ENCODE measurements at places on chromosomes 6 and 20. TPM values are rescaled to one million over a fixed set of nuclear protein-coding genes. Genes with fewer than 3 reads are reported as not detected.
A peak's percentile ranks its signal among the peaks of the same experiment; 100 is the strongest.

HLA-DQA2 gene
- total RNA-seq = not detected

- DNase-seq = peak; percentile 68
These were observed 15.0 kb upstream of the TBC1D22B start for GRCh38 chr6:37242429-37243052.

CFAP206 gene
- 0.13 TPM for total RNA-seq

DNA sequence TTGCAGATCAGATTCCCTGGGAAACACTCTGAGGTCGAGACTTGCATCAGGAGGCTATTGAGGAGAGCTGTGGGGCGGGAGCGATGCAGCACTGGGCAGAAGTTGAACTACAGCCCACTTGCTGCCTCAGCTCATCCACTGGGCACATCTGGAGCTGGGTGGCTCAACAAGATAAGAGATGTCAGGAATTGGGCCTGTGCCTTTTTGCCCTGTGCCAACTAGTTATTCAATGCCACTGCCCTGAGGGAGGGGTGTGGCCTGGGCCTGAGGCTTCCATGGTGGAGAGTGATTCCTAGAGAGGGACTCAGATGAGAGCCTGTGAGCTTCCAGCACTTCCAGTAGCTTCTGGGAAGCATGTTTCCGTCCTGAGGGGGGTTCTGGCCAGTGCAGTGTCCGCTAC lies 32.7 kb downstream of the BRPF3 start:
- DNase-seq = no peak

RGS17 gene
- total RNA-seq = 3.3 TPM

DNA sequence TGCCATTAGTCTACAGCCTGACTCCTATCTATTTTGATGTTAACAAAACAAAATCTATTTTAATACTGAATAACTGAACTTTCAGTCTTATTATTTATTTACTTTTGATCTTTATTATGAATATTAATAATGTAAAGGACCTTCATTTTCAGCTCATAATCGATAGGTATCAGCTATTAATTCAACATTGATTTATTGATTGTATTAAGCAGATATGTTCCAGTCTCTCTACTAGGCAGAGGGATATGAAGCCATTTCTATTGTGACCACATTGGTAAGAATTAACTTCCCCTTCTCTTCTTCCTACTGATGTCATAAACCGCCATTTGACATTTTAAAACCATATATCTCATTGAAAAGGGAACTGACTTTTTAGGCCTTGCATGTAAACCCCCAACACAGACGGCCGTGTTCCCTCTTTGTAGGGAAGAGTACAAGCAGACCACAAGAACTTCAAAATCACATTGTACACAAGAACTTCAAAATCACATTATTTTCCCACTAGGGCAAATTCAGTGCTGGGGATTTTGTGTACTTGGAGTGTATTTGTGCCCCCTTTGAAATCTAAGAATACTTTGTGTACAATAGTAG lies 69.5 kb upstream of the FABP7 start:
- no peak for DNase-seq

DNA sequence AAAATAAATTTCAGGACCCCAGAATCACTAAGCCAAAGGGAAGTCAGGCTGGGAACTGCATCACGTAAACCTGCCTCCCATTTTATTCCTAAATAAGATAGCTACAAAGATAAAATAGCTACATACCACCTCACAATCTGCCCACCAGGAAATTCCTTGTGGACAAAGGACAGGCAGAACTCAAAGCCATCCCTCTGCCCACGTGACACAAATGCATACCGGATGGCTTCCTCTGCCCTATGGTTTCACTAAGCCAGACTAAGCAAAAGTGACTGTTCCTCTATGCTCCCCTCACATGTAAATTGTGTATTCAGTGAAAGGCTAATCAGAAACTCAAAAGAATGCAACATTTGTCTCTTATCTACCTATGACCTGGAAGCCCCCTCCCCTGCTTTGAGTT lies 15.0 kb downstream of the MBOAT1 start:
- peak; percentile 36 for DNase-seq

FIG4 gene
- total RNA-seq = 10.7 TPM

EZR gene
- total RNA-seq = 64.4 TPM

PLAGL1 gene
- total RNA-seq = 3.0 TPM

SLC32A1 gene
- total RNA-seq = not detected

SLC25A27 gene
- 0.51 TPM for total RNA-seq

DNA sequence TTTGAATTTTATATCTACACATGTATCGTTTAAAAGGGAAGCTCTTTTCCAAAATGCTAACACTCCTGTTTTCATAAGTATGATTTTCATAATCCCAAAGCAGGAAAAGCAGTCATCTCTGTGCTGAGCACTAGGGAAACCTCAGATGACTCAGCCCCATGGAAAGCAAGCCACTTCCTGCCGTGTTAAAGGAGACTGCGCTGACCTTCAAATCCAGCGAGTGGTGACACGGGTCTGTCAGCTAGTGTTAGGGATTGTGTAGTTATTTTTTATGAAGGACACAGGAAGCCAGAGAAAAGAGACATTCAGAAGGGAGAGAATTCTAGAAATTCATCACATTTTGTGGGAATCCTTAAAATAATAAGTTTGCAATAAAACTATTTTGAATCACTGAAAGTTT lies 57.0 kb upstream of the CD93 start:
- peak; percentile 97 for DNase-seq

GRCh38 chr20:45339799-45340198 lies 8.4 kb downstream of the SDC4 start:
- no peak for DNase-seq

DNA sequence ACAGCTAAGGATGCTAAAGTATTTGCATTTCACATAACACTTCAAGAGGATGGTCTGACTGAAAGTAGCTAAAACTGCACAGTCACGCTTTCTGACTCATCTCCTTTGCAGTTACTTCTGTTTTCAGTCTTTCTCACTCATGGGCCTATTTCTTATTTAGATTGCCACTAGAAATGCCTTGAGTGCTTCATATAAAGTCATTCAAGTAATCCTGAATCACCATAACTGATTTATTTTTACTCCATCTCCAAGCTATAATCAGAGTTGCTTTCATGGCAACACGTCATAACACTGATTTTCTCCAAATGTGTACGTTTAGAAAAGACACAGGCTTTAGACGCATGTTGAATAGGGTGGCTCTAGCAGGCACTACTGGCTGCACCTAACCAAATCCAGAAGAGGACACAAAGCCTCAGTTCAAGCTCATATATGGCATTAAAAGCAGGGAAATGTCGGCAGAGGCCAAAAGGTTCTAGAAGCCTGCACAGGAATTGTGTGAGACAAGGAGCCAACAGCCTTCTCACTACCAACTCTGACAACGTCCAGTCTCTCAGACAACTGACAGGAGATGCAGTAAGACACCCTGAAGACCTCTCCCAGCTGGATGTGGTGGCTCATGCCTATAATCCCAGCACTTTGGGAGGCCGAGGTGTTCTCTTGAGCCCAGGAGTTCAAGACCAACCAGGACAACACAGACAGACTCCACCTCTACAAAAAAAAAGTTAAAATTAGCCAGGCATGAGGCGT lies 64.1 kb upstream of the BEND6 start:
- DNase-seq = no peak

GRCh38 chr6:14380086-14380820 lies 262.7 kb downstream of the CD83 start:
- no peak for DNase-seq

COL19A1 gene
- under 0.01 TPM for total RNA-seq

CLDN20 gene
- total RNA-seq = not detected

GRCh38 chr20:4937407-4938319 lies 63.6 kb downstream of the SLC23A2 start:
- DNase-seq = no peak

Data from dermis microvascular lymphatic vessel endothelial cell (primary cell).